ENCODE measurements at places on chromosomes 2 and 18. TPM values are rescaled to one million over a fixed set of nuclear protein-coding genes. Genes with fewer than 3 reads are reported as not detected.

GRCh38 chr2:134988994-134989605, 58.1 kb downstream of the MAP3K19 start:
- no peak for DNase-seq

Gene GALNT14
- polyA plus RNA-seq, result 50.6 TPM

- DNase-seq, result peak; percentile 89
Measured at GRCh38 chr2:165469417-165469816, at the start of gene CSRNP3. Gene CSRNP3, plus strand, starts transcription at chr2:165469698. Its CDS starts 125,368 bp downstream, at chr2:165595066.

- no peak for DNase-seq
Measured at GRCh38 chr18:11175266-11175979, 26.1 kb upstream of the PIEZO2 start.

- peak; percentile 69 for DNase-seq
Measured at GRCh38 chr2:217103752-217104545, 244.1 kb upstream of the TNP1 start.

GRCh38 chr2:64910972-64911433, 78.2 kb upstream of the SLC1A4 start:
- DNase-seq, result no peak

Gene ZNF521
- not detected for polyA plus RNA-seq

DNA sequence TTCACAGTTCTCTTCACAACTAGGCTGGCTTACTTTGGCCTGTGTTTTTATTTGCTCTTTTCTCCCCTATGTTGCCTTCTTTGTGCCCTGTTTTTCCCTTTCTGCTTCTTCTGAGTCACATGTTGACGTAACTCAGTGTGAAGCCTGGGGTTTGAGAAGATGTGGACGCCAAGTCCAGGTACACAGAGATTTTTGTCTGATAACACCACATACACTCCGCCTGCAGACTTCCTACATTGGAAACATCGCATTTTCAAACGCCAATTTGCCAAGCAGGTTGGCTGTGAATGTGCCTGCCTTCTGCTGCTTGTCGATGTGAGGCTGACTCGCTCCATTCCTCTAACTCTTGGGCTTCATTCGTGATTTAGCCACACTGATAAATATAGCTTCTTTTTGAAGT, 62.6 kb upstream of the FN1 start:
- no peak for DNase-seq

DNA sequence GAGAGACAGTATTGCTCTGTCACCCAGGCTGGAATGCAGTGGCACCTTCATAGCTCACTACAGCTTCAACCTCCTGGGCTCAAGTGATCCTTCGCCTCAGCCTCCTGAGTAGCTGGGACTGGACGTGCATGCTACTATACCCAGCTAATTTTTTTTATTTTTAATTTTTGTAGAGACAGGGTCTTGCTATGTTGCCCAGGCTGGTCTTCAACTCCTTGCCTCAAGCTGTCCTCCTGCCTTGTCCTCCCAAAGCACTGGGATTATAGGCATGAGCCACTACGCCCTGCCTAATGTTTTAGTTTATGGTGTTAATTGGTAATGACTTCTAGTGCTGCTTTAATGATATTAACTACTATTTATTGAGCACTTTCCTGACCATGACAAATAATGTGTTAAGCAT, 18.3 kb downstream of the RNF138 start:
- DNase-seq, result no peak

Gene NEURL3
- not detected for polyA plus RNA-seq

Gene ICOS
- not detected for polyA plus RNA-seq

Gene TMEM178A
- polyA plus RNA-seq, result 0.04 TPM

Gene CXCR4
- not detected for polyA plus RNA-seq

Gene LMAN1
- 21.2 TPM for polyA plus RNA-seq

DNA sequence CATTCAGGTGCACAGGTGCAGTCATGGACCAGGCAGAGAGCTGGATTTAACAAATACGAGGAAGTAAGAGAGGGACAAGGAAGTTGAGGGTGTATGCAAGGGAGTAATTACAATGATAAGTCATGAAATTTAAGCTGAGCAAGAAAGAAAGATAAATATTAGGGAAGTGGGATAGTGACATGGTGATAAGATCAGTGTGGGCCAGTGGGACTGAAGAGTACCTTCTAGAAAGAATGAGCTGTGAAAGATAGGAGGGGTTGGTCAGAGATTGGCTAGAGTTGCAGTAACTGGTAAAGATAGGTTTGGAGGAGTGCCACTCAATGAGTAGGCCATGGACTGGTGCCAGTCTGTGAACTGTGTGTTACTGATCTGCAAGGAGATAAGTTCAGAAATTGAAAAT, 200.8 kb upstream of the SIX3 start:
- no peak for DNase-seq

- no peak for DNase-seq
Measured at GRCh38 chr2:47519604-47520301, 116.8 kb downstream of the MSH2 start.

All from foreskin keratinocyte (primary cell).